Naive thymus-derived CD8-positive, alpha-beta T cell (primary cell): ENCODE measurements at places on chromosomes 11 and 22.

GRCh38 chr11:37280200-37280599 is 682.2 kb upstream of the RAG2 start:
- no peak for DNase-seq

DNA sequence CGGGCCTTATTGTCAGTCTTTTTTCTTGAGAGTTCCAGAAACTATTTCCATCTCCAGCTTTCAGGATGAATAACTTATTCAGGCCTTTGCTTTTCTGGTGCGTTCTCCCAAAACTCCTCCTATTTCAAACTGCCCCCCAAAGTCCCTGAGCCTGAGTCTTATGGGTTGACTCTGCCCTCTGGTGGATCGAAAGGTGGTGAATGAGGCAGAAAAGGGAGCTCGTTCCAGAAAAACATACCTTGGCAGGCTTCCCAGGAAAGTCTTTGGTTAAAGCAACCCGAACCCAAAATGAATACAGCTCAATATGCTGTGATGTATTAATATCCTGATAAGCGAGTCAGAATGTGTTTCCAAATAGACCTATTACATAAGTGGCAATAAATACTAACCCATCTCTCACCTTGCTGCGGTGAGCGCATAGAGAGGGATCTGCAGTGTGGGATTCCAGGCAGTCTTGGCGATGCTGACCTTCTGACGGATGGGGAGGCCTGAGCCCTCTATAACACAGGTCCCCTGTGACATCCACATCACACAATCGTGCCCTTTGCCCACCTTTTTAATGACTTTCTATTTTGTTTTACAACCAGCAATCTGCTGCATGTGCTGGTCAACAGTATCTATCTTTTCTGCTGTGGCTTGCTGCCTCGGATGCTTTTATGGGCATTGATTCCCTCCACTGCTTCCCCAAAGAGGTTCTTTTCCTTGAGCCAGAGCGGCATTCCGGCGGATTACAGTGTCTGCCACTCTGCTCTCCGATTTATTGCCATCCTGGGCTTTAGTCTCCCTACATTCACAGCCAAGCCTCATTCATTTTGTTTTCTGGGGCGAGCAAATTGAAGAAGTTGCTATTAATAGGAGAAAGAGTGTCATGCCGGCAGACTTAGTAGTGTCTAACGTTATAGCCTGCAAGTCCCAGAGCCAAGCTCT is 756.8 kb downstream of the NTM start:
- DNase-seq, result no peak

DNA sequence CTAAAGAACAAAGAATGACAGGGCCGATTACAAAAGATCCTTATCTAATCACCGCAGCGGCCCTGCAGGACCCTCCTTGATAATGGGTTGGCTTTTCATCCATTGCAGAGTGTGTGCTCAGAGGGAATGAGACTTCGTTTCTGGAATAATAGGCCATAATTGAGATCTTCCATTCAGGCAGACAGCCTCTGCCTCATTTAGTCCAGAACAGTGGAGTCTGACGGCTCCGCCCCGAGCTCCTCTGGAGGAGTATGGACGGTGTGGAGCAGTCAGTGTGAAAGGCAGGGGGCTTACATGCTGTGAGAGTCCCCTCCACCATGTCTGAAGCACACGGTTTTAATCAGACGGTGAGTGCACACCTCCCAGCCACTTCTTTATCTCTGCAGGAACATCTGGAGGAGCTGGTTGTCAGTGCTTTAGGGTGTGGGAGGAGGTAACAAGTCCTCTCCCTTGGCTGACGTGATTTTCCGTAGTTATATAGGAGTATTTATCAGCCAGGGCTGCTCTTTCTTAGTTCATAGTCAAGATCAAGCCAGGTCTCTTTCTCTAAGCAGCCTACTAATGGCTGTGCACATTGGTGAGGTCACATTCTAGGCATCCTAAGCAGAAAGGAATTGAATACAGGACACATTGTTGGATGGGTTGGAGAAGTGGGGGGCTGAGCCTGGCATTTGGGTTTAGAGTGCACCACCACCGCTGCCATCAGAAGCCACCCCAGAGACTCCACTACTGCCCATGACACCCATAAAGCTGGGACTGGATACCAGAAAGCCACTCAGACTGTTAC is 1477.9 kb downstream of the TBC1D22A start:
- DNase-seq, result no peak

GRCh38 chr11:66050581-66051231 is 1.5 kb upstream of the SF3B2 start:
- no peak for DNase-seq

DNA sequence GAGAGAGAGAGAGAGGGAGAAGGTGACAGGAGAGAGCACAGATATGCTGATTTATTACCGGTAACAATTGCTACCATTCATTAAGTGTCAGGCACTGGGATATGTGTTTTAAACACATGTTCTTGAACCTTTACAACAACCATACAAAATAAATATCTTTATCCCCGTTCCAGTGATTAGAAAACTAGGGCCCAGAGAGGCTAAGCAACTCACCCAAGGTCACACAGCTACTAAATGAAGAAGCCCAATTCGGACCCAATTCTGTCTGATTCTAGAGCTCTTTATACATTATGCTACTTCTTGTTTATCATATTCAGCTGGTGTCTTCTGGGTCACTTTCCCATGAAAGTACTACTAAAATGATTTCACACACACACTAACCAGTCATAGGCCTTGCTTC is 154.0 kb upstream of the RAG2 start:
- no peak for DNase-seq

GRCh38 chr11:78748918-78749690 is 174.4 kb upstream of the NARS2 start:
- DNase-seq, result no peak

- DNase-seq, result no peak
These were observed 24.8 kb upstream of the CALCB start for GRCh38 chr11:15048616-15049015.

- DNase-seq, result no peak
These were observed 14.1 kb downstream of the SYN3 start for GRCh38 chr22:33044112-33044511.

DNA sequence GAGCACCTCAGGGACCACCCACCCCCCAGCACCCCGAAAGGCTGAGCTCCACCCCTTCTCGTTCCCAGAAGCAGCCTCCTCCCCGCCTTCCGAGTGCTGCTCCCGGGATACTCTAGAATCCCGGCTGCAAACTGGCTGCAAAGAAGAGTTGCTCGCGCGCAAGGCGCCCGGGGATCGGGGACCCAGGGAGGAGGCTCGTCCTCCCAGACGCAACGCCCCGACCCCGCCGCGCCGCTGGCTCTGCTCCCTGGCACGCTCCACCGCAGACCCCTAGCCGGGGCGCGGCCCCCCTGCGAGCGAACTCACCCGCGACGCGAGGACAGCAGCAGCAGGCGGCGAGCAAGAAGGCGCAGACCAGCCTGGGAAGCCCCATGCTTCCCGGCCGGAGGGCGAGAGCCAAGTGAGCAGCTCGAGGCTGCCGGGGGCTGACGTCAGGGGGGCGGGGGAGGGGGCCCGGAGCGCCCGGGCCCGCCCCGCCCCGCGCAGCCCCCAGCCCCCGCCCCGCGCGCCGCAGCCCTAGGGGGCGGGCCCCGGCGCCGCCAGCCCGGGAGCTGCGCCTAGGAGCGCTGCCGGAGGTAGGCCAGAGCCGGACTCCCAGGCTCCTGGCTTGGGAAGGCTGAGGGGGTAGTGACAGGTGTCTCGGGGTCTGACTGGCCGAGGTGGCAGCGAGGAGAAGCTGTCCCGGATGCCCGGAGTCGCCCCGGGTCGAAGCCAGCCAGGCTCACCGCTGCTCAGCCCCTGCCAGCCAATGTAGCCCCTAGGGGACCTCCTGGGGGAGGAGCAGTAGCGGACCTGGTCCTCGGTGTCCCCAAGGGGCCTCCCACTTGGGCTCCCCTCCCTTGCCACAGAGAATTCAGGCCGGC is at the start of gene MCAM:
TSS of gene MCAM (minus strand) at position 402 of the 863 bp plus-strand sequence. CDS start at position 373, 29 bp downstream.
- DNase-seq, result no peak

- no peak for DNase-seq
These were observed 278.0 kb upstream of the PLET1 start for GRCh38 chr11:112538534-112539280.

- DNase-seq, result no peak
These were observed 63.3 kb downstream of the ADAMTS15 start for GRCh38 chr11:130511765-130512164.

DNA sequence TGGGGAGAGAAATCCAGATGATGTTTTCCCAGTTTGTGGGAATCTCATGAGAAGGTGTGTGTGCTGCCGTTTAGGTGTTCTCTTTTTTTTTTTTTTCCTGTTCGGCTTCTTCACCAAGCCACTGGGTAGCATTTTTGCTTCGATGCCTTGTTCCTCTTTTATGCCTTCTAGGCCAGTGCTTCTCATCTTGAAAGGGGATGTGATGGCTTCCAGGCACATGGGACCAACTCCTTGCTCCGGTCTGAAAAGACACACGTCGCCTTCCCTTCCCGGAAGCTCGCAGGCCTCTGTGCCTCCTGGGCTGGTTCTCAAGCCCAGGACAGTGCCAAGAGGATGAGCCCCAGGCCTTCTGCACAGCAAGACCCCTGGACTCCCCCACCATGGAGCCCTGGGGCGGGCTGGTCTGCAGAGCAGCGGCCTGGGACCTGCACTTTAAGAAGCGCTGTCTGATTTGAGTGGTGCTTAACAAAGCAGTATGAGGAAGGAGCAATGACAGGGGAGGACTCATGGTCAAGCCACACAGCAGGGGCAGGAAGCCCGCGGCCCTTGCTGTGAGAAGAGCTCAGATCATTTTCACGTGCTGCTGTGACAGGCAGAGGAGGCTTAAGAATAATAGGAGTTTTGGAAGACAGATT is 158.8 kb downstream of the MPPED1 start:
- no peak for DNase-seq

DNA sequence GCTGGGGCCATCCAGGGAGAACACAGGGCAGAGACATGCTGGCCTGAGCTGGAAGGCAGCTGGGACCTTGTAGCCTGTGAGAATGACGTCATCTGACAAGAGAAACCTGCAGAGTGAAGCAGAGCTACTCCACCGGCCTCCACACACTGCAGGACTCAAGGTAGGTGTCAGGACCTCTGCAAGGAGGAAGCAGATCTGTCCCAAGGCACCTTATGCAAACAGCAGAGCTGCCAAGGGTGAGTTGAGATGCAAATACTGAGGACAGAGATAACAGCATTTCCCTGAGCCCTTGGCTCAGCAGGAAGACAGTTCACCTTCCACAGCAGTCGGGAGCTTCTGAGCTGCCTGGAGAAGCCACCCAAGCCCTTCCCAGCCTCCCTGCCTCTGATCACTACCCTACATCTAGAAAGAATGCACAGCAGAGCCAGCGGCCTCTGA is 51.9 kb upstream of the IGSF9B start:
- no peak for DNase-seq

DNA sequence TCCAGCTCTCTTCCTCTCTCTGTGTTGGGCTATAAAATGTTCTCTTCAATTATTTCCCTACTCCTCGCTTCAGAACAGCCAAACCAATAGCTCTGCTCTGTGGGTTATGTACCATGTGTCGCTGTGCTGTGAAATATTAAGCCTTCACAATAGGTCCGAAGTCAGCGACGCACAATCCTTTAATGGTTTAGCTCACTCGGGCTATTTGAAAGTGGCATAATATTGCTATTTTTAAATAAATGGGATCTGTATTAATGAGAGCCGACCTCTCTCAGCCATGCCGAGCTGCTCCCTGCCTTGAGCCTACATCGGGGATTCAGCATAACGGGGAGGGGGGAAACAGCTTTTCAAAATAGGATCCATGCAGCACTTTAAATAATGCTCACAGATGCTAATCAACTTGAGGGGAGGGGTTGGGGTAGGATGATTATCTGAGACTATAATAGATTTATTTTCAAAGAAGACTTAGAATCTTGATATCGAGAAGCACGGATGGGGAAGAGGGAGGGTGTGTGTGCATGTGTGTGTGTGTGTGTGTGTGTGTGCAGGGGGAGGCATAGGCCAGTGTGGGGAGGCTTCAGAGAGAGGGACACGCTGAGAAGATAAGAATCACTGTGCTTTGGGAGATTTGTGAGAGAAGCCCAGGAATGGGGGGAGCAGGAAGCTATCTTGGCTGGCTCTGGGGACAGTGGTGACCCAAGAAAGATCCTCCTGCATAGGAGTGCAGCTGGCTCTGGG is 271.5 kb downstream of the NXPE2 start:
- no peak for DNase-seq

- no peak for DNase-seq
These were observed 1021.2 kb downstream of the TBC1D22A start for GRCh38 chr22:47783433-47784366.

- no peak for DNase-seq
These were observed 21.7 kb upstream of the SMCO4 start for GRCh38 chr11:93564895-93565294.

DNA sequence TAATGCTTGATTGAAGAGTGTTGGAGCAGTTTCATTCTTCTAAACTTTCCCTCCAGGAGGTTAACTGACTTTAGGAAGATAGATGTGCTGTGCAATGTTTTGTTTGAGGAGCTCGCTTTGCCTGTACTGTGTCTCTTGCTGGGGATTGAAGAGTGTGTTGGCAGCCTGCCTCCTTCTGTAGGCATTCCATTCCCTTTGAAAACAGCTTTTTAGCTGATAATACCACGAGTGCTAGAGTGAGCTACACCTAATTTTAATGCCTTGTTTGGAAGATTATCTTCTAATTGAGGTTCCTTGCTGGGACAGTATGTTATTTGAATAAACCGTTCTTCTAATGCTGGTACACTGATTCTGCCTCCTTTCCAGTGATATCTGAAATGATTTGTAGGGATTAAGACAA is 7.2 kb downstream of the DDX10 start:
- no peak for DNase-seq

GRCh38 chr11:69941546-69942332 is 122.5 kb upstream of the FGF3 start:
- DNase-seq, result no peak

DNA sequence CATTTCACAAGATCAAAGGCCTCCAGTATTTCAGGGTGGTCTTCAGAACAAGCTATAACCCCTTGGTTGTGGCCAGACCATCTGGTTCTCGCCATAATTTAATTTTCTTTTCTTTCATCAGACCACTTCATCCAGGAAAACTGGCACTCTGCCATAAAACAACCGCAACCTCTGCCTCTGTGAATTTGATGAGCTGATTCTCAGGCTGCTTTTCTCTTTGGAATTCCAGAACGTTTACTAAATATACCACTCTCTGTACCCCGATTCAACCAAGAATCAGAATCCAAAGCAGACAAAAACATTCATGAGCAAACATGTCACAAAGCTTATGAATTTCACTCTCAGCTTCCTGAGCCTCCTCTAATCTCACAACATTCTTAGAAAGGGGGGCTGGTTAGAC is 331.8 kb upstream of the SYN3 start:
- DNase-seq, result no peak

GRCh38 chr11:111776398-111777093 is 10.4 kb upstream of the PPP2R1B start:
- no peak for DNase-seq

- DNase-seq, result no peak
These were observed 35.1 kb downstream of the FBLN1 start for GRCh38 chr22:45537734-45538181.

GRCh38 chr11:44034639-44035038 is 13.1 kb upstream of the ACCSL start:
- DNase-seq, result no peak

DNA sequence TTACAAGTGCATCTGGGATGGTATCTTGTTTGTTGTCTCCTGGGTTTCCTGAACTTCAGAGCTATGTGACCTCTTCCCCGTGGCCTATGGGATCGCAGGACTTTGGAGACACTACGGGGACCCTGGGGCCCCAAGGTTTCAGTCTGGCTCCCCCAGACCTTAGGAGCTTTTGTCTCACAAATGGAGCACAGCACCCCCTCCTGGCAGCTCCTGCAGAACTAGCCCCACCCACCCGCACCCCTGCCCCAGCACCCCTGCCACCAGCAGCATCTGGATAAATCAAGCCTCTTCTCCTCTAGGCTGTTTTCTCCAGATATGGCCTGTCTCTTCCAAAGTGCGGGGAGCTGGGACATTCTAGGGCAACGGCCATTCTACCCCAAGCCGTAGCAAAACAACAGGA is 10.4 kb downstream of the RCOR2 start:
- peak; percentile 42 for DNase-seq
